NCI-H226 (cell line): ENCODE measurements at places on chromosomes 5 and 9.

- no peak for DNase-seq
These were observed 17.6 kb downstream of the CD180 start for GRCh38 chr5:67178966-67179365.

GRCh38 chr5:35853631-35854030 is 3.1 kb upstream of the IL7R start:
- no peak for DNase-seq

- no peak for DNase-seq
These were observed 102.2 kb downstream of the SERINC5 start for GRCh38 chr5:80153586-80154126.

DNA sequence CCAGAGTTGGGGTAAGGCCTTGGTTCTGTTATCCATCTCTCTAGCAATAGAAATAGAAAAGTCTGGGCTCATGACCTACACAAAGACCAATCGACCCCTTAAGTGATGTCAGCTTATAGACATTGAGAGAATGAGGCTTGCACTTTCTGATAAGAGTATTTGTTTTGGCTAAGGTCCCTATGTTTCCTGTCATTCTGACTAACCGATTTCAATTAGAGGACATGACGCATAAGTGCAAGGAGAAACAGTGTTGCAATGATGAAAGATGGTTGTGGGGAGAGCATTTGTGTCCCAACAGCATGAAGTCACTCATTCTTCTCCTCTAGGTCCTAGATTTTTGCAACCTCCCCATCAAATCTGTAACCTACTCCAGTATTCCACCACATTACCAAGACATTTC is 255.1 kb downstream of the MAT2B start:
- DNase-seq = peak; percentile 80

- no peak for DNase-seq
These were observed 734.8 kb upstream of the CDH9 start for GRCh38 chr5:27773166-27773565.

DNA sequence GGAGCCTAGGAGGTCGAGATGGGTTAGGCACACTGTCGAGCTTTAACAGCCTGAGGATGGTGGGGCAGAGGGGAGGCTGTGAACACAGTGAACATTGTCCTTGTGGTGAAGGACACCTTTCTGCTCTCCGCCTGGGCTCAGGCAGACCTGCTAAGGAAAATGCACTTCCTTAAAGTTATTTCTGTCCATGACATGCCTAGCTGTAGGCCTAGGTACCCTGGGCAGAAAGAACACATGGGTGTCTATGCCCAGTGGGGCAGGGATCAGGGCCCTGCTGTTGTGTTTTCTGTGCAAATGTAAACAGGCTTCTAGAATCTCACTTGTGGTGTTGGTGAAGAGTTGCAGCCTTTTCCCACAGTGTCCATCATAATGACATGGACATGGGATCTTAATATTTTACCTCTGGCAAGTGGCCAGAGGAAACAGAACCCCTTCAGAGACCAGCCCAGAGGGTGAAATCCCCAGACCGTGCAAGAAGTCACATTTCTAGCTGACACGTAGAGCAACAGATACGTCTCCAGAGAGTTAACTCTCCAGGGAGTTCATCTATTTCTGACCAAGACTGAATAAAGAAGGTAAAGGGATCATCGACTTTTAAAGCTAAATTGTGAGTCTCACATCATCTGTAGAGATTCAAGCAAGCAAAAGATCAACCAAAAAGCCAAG is 79.2 kb downstream of the C9orf152 start:
- no peak for DNase-seq

DNA sequence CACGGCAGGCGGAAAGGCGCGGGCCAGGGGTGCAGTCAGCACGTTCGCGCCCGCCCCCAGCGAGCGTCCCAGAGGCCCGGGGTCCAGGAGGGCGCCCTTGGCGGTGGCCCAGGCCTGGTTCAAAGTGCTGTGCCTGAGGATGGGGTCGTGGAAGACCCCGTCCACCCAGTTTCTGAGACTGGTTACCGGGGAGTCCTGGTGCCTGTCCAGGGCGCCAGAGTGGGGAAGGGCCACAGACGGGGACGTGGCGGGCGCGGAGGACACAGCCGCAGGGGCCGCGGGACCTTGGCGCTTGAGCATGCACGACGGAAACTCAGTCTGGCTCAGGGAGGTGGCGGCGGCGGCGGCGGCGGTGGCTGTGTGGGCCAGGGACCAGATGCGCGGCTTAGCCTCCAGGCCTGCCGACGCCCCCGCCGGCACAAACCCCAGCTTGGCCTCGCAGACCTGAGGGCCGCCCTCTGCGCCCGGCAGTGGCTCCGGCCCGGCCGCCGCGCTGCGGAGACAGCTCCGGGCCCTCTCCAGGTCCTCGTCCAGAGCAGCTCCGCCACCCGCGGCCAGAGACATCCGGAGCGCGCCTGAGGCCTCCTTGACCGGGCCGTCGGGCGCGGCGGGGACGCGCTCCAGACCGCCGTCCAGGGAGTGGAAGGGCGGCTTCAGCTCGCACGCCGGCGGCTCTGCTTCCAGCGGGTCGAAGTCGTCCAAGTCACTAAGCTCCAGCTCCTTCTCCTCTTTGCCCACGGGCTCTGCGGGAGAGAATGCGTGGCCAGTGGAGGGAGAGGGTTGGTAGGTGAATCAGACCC is 4.5 kb downstream of the IRX4 start:
- DNase-seq = no peak

GRCh38 chr5:153534102-153534501 is 43.6 kb downstream of the GRIA1 start:
- no peak for DNase-seq

GRCh38 chr5:150641006-150641570 is 628 bp downstream of the SYNPO start:
- peak; percentile 96 for DNase-seq

DNA sequence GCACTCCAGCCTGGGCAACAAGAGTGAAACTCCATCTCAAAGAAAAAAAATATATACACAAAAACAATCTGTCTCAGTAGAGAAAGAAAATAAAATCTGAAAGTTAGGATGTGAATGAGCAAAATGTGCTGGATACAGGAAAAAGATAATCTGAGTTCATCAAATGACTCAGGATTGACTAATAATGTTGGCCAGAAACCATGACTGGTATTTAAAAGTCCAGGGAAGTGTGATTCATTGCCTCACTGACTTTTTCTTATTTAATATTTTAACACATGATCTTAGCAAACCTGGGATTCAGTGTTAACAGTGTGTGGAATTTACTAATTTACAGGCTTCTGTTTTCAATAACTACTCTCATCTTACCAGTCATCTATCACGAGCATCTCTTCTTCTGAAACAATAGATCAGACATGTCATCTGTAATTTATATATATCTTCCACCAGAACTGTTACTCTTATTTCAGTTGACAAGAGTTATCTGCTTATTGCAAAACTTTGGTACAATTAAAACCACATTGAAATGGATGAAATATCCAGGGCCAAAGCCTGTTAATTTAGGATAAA is 256.7 kb downstream of the CDH12 start:
- peak; percentile 86 for DNase-seq

GRCh38 chr9:12538842-12539579 is 154.2 kb upstream of the TYRP1 start:
- DNase-seq = no peak

DNA sequence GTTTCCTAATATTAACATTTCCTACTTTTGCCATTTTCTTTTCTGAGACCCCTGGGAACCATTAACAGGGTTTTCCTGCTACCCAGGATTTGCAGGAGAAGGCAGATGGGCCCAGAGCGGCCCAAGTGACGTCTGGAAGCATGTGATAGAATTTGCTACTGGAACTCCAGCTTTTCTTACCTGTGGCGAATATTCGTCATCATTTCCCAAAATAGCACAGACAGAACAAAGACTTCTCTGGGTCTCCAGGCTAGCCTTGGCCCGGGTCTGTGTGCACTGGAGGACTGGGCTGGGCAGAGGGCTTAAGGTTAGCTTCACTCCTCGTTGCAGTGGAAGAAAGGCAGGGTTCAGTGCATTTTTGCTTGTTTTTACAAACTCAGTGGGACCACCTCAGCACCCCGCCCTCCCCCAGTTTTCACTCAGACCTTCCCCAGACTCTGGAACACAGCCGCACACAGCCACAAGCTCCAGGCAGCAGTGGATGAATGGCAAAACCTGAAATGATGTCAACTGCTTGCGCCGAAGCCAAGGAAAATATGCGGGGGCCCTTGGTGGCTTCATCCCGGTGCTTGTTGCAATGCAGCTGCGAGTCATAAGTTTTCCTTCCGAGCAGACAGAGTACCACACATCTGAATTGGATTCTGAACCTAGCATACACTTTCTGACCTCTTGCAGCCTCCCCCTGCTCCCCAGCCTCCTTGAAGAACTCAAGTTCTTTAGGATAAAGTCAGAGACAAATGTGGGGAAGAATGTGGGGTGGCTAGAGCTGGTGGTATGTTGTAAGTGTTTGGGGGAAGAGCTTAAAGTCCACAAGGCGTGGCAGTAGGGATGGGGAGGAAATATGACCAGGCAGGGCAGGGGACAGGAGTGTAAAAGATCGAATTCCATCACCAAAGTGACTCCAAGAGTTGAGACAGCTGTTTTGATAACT is 586.0 kb downstream of the CCDC171 start:
- peak; percentile 68 for DNase-seq

- peak; percentile 30 for DNase-seq
These were observed 118.0 kb downstream of the ESM1 start for GRCh38 chr5:54867310-54867944.
